ENCODE measurements at places on chromosomes 5 and 9.

GRCh38 chr9:89225036-89225435 lies 46.4 kb upstream of the SHC3 start:
- no peak for DNase-seq

- DNase-seq: peak; percentile 55
Measured at GRCh38 chr5:78985116-78985724, at the start of gene ARSB. TSS of gene ARSB (minus strand) at chr5:78985310. CDS start at chr5:78985248, 62 bp downstream.

- no peak for DNase-seq
Measured at GRCh38 chr9:89621031-89621430, 16.2 kb downstream of the GADD45G start.

DNA sequence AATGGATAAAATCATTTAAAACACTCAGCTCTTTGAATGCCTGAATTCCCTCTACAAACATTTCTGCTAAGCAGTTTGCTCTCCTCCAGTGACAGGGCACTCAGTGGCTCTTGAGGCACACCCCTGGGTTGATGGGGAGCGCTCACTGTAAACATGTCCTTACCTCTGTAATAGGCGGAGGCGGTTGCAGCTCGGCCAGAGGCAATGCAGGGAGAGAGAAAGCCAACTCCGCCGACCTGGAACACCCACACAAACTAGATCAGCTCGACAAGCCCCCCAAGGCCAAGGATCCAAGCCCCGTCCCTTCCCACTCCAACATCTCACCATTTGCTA lies 329 bp downstream of the CDC23 start:
- DNase-seq: no peak

- no peak for DNase-seq
Measured at GRCh38 chr9:110446171-110446570, 108.5 kb upstream of the TXNDC8 start.

DNA sequence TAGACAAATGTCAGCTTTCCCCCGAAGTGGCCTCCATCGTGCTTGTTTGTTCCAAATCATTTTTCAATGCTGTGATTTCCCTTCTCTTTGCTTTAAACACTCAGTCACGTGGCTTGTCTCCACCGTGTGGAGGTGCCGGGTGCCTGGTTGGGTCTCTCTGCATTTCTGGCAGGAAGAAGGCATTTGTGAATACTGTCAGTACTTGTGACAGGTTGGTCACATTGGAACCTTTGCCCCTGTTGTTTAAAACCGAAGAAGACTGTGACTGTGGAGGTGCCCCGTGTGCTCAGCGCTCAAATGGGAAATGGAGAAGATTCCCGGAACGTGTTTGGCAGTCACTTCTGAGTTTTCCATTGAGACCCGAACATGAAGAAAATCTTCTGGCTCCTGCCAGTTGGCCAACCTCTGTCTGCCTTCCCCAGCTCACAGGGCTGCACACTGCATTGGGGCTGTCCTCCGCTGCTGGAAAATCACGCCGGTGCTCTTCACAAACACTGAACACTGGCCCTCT lies 74.6 kb downstream of the LMNB1 start:
- DNase-seq: no peak

GRCh38 chr5:168214071-168214470 lies 77.4 kb upstream of the WWC1 start:
- no peak for DNase-seq

DNA sequence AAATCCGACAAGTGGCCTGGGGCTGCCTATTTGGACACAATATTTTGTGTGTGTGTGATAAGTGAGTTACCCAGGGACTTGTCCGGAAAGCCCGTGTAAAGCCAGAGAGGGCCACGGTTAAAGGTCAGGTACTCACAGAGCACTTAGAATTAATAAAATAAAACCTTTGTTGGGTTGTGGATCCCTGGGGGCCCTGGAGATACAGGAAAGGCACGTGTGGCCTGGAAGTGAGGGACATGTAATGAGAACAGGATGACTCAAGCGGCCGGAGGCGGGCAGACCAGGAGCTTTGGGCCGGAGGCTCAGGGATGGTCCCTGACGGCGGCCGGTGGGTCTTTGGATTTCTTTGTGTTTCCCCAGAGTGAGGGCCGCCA lies 1.0 kb downstream of the DMRT2 start:
- DNase-seq: no peak

- DNase-seq: no peak
Measured at GRCh38 chr5:34690898-34691297, 34.8 kb downstream of the RAI14 start.

DNA sequence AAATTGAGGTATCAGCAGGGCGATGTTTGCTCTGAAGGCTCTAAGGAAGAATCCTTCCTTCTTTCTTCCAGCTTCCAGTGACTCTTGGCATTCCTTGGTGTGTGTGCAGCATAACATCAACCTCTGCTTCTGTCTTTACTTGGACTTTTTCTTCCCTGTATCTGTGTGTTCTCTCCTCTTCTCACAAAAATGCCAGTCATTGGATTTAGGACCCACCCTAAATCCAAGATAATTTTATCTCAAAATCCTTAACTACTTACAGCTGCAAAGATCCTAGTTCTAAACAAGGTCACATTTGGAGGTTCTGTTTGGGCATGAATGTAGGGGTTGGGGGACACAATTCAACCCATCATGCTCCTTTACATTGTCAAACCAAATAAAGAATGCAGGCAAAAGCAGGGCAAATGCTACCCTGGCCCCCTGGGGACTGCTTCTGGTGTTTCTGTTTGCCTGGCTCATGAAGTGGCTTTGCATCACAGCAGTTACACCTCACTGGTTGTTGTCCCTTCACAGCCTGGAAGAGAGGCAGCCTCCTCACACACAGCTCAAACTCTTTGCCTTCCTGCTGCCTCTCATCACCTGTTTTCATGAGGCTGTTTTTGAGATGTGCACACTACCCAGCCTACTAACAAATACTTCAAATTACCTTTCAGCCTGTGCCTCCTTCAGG lies 64.8 kb upstream of the PLCXD3 start:
- DNase-seq: no peak

DNA sequence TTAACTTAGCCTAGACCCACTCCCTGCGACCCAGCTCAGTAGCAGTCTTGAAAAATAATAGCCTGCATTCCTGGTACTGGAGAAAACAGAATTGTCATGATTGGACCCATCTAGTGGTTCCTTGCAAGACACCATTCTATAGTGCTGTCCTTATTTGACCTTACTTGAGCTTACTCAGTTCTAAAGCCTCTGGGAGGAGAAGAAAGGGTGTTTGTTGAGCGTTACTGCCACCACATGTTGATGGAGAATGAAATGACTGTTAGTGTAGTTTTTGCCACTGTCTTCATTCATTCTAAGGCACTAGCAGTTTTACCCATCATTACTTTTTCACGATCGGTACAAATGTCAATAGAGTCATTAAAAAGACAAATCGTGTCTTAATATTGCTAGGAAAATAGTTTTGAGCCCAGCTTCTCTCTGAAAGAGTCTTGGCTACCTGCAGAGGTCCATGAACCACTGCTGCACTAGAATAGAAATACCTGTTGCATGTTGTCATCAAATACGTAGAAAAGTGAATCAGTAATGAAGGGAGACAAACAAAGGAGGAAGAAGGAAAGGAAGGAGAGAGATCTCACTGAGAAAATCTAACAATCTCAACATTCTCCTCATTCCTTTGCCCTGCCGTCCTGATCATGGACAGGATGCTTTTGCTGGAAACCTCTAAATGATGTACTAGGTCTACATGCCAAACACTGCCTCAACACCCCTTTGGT lies 96.0 kb downstream of the LIX1 start:
- no peak for DNase-seq

DNA sequence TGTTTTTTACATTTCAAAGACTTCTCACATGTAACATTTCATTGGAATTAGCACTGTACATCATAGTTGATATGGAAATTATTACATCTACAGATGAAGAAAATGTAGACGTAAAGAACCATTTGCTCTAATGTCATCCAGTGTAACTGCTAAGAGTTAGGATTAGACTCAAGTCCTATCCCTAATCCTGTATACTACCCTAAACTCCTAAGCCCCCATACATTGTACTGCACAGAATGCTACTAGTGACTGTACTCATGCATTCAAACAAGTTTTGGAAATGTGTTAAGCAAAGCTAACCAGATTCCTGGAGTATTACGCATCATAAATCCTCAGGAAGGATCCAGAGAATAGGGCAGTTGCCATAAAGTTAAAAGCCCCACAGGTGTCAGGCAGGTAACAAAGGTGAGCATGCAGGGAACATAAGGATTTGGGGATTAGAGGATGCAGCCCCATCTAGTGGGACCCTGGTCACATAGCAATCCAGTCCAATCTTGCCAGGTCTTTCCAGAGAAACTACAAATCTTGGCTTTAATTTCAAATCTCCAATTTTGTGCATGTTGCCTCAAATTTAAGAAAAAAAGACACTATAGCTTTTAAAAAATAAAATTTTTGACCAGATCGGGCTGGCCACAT lies 32.0 kb downstream of the HAVCR1 start:
- no peak for DNase-seq

DNA sequence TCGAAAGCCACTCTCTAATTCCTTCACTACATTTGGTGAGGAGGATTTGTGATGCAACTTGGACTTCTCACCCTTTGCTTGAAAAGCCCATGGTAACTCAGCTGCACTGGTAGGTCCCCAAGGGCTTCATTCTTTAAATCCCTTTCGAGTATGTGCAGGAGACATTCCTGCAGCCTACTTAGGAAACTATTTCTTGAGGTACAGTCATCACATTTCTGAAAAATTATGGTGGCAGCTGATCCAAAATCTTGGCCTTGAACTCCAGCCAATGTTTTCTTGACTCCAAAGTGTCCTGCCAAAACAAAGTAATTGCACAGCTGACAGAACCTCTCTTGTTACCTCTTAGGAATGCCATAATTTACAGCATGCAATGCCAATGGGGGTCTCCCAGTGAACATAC lies 99.7 kb downstream of the NPR3 start:
- DNase-seq: no peak

DNA sequence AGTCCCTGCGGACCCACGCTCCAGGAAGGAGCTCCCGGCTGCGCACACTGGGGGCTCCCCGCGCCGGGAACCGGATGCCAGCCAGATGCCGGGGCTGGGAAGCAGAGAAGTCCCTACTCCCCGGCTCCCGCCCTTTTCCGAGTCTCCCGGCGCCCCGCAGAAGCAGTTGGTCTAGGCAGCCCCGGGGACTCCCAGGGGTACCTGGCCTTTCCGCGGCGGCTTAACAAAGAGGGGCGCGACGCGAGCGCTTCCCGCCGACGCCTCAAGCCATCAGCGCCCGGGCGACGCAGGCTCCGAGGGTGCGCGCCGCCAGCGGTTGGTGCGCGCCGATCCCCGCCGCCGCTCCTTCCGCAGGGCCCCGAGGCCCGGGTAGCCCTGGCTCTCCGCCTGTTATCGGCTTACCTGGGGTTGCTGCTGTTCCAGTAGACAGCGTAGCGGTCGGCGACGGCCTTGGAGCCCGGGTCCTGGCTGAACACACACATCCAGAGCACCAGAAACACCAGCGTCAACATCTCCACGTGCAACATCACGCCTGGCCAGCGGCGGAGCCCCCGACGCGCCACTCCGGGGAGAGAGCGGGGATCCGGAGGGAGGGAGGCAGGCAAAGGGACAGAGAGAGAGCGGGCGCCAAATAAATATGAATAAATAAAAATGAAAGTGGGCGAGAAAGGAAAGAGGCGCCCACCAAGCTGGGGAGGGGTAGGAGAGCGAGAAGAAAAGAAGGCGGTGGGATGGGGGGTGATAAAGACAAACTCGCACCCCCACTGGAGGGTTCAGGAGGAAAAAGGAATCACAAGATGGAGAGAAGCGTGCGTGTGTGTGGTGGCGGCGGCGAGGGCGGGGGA lies 428 bp downstream of the EFNA5 start:
- no peak for DNase-seq

GRCh38 chr5:151357792-151358191 lies 10.4 kb upstream of the SLC36A2 start:
- no peak for DNase-seq

DNA sequence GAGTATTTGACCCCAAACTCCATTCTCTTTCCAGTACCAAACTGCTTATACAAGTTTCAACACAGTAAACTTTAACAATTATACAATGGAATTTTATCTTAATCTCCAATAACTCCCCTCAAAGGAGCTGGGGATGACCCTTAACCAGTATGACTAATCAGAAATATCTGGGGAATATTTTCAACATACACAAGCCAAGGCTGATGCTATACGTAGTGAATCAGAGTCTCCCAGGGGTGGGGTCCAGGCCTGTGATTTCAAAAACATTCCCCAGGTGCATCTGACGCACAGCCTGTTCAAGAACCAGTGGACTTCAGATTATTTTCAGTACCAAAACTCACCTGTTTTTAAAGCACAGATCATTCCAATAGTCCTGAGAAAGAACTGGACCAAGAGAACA lies 11.8 kb upstream of the SEMA5A start:
- DNase-seq: no peak

DNA sequence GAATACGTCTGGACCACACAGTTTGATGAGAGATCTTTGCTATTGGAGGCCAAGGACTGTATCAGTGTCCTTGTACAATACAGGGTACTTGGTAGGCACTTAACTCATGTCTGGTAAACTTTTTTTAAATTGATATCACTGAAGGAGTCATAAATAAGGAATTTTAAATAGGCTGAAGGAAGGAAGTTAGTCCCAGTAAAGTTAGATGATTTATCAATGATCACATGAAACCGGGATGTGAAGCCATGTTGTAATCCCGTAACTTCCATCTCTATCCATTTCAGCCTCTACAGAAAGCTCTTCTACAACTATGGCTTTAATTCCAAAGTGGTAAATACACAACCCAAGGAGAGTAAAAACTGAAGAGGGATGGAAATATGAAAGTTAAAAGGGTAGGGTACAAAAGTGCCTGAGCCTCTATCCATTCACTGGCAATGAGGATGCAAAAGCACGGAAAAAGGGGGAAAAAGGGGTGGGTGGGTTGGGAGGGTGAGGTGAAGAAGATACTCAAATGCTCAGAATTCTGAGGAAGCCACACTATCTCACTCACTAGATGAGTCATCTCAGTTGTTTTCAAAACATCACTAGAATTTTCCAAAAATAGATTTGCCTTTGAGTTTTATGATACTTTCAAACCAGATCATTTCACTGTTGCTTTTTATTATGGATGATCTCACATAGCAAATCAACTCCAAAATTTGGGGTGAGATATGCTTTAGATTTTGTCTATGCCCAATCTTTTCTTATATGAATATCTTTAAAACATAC lies 1053.5 kb downstream of the NR2F1-AS1 start:
- DNase-seq: no peak

GRCh38 chr9:94804316-94804715 lies 77.8 kb downstream of the AOPEP start:
- DNase-seq: no peak

GRCh38 chr9:136091582-136092352 lies 3.3 kb downstream of the NACC2 start:
- DNase-seq: no peak

DNA sequence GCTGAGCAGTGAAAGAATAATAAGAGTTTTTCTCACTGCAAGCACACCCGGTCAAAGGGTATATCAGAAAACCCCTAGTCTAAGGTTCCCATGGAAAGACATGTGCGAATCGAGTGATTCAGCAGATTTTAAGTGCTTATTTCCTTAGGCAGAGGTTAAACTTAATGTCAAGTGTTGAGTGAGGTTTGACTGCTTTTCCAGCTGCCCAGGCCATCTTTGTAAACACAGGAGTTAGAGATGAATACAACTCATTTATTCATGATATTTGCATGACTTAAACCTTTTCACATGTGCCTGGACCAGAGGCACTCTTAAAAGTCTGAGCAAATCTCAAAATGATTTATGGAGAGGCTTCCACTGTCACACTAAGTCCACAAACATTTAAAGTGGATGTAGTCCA lies 137.8 kb upstream of the RGMB start:
- DNase-seq: no peak

Data from activated CD8-positive, alpha-beta memory T cell treated with anti-CD3 and anti-CD28 coated beads, Interleukin-2, amount 50 U/mL, for 4 hours (primary cell).